ENCODE measurements at places on chromosomes 2 and 18.

DNA sequence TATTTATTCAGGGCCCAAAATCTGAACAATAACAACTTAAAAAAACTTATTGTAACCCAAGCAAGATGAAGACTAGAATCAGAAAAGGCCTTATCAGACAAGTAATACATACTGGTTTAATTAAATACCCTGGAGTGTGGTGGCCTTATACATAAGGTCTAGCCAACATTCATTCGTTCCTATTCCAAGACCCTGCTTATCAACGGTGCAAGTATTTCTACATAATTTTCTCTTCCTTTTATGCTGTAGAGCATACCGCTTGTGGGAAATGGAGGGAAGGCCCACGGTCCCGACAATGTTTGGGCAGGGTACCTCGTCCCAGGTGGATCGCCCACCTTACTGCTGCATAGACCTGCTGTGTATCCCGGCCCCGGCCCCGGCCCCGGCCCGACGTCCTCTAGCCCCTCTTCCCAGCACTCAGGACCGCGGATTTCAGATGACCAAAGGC is 708 bp downstream of the ZNF24 start:
- no peak for DNase-seq

- no peak for DNase-seq
Observed at GRCh38 chr2:24509425-24509824, 18.4 kb downstream of the NCOA1 start.

- DNase-seq, result no peak
Observed at GRCh38 chr18:61503688-61504087, 170.5 kb downstream of the CDH20 start.

GRCh38 chr2:15391751-15392150 is 169.4 kb downstream of the NBAS start:
- no peak for DNase-seq

DNA sequence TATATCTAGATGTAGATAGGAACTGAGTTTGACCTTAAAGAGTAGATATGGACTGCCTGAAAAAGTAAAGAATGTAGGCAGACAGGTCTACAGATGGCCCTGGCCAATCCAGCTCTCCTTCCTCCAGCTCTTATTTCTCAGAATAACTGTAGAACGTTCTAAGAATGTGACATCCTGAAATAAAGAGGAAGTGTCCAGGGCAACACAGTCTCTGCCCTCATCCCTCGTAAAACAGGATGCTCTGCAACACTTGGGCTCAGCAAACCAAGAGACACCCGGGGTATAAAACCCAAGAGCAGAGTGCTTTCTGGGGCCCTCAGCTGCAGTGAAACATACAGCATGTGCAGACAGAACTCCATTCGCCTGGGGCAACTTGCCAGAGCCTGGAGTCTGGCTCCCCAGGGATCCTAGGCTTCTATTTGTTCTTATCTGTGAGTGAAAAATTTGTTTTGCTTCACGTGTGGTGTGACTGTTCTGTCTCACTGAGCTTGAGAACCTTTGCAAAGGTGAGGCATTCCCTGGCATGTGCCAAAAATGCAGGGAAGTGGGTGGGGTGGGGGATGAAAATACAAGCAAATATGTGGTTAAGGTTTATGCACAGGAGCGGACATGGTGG is 401.0 kb downstream of the SETBP1 start:
- no peak for DNase-seq

GRCh38 chr2:101083613-101084012 is 67.6 kb downstream of the TBC1D8 start:
- DNase-seq, result no peak

- DNase-seq, result no peak
Observed at GRCh38 chr2:54481686-54482085, 25.6 kb downstream of the SPTBN1 start.

DNA sequence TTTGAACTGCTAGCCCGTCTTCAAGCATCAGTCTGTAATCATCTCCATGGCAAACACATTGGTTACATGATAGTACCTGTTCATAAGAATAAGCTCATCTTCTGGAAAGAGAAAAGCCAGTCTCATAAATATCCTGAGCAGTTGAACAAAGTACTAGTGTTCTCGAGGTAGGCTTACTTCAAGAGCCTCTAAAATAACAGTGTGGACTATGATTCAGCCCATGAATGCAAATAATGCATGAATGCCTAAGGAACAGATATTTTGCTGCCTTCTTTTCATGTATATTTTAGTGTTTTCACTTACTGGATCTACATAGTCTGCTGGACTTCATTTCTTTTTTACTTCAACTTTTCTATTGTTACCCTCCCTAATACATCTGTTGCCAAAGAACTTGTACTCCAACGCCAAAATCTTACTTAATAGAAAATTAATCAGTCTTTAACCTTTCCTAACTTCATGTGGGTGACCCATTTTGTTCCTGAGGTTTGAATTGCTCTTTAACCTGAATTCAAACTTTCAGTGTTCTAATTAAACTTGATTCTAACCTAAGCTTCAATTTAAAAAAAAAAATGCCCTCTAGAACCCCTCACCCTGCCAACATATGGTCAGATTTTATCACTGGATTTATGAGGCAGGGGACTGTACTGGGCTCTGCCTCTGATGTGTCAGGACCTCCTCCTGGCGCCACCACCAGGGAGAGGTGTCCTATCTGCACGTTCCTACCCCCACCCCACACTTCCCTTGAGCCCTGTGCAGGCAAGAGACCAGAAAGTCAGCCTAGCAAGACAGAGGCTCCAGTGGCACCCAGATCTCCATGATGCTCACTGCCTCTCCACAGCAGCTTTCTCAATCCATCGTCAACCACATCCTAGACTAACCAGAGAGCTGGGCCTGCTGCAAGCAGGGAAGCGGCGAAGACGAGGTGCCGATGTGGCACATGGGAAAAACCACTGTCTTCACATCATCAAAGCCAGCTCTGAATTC is 264.7 kb upstream of the ID2 start:
- DNase-seq, result no peak

DNA sequence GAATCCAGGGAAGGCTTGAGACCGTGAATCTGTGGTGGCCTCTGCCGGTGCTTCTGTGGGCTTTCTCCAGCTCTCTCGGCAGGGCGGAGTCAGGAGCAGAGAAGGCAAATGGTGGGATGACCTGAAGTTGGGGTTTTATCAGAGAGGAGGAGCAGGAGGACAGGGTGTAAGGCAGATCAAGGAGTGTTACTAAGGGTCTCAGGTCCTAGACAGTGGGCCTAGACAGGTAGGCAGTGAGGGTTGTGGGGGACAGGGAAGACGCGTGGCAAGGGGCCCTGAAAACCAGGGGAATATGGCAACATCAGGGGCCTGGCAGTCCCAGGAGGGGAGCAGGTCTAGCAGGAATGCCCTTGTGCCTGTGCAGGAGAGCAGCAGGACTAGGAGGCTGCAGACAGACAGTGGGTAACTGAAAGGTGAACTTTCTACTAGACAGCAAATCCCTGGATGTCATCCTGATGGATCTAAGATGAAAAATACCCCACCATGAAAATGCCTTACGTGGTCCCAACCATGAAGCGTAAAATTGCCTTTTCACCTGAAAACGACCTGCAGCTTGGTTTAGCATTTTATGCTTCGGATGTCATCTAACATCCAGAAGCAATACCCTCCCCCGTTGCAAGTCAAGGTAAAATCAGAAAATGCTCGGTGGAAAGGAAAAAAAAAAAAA is 42.1 kb downstream of the SRSF7 start:
- DNase-seq, result no peak

- DNase-seq, result peak; percentile 83
Observed at GRCh38 chr2:27050281-27050995, 1.0 kb upstream of the AGBL5 start.

DNA sequence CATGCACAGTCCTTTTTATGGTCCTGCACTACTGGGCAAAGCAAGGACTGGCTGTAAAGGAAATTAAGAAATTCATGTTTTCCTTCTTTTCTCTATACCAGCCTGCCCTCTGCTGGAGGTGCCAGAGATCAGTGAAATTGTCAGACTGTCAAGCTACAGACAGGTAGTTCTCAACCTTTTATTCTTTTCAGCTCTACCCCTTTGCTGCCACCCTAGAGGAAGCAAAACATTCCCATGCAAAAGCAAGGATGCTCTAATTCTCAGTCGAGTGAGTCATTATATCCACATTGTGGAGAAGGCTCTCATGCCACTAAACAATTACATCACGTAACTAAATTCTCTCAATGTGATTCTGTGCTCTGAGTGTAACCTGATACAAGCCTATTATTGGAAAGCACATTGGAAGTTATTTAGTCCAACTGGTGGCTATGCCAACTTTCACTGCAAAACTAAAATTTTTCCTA is 25.0 kb upstream of the RAPGEF4 start:
- no peak for DNase-seq

- no peak for DNase-seq
Observed at GRCh38 chr2:61959381-61960293, 54.2 kb downstream of the COMMD1 start.

DNA sequence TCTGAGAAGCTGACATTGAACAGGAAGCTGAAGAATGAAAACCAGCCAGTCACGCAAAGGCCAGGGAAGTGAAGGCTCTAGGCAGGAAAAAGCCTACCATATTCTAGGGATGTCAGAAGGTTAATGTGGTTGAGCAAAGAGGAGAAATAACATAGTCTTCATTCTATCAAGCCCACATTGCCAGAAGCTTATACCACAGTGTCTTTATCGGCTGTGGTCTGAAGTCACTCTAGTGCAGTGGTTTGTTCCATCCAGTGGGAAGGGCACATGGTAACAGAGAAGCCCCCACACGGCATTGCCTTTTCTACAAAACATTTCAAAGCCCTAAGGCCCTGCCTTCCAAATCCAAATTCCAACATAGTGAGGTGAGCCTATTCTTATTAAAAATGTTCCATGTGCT is 311.3 kb downstream of the TNS1 start:
- DNase-seq, result no peak

DNA sequence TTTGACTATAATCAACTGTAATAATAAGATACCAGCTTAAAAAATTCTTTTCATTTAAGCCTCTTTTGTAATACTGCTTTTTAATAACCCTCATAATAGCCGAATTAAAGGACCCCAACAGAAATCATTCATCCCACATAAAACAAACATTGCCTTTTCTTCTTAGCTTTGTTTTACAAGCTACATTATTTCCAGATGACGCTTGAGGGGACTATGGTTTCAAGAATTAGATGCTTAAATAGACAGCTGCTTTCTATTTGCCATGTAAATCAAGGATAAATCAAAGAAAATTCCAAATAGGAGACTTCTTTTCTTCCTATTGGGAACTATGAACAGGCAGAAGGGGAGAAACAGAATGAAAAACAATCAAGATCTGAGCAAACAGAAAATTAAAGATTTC is 200.7 kb upstream of the SMAD7 start:
- no peak for DNase-seq

DNA sequence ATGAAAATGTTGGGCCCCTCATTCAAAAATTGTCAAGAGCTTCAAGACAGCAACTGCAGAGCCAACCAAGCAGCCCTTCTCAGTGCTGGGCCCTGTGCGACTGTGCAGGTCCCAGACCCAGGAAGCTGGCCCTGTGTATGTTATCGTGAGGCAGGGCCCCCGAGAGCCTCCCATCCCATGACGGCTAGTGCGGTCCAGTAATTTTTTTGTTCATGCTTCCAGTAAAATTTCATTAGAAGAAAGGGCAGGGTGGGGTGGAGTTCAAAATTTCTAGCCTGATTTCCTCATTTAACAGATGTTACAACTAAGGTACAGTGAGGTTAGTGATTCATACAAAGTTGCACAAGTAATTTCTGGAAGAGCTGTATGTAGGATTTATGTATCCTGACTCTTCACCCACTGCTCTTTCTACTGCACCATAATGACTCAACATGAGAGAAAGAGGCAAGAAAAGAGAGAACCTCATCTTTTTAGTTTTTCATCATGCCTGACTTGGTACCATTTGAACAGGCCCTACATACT is 105.5 kb downstream of the ZEB2 start:
- no peak for DNase-seq

- no peak for DNase-seq
Observed at GRCh38 chr2:8134473-8134932, 547.4 kb upstream of the ID2 start.

DNA sequence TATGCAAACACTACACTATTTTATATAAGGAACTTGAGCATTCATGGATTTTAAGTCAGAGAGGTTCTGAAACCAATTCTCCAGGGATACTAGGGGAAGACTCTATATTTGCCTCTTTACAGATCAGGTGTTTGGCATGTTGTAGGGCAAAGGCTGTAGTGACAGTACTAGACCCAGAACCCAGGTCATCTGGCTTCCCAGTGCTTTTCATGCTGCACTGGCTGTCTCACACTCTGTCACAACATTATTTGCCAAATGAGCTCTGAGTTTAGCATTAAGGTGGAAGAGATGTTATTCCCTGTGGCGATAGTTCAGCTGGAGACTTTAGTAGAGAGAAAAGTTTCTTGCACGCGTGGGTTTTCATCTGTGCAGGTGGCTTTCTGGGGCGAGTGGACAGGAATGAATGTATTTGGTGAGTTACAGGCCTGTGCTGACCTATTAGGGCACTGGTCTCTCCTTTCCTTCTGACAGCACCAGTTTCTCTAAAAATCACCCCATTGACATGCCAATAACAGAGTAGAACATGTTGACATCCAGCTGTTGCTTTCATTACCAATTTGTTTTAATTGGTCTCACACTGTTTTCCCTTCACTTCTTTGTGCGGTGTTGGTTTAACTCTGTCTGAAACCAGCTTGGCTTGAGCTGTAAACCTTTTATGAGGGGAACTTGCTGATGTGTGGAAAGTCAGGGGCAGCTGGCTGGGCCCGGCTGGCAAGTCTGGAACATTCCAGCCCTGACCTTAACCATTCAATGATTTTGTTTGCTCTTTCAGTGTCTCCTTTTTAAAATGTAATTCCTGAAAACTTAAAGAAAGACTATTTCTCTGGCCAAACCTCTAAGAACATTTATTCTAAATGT is 643.0 kb upstream of the FAM98A start:
- DNase-seq, result no peak

DNA sequence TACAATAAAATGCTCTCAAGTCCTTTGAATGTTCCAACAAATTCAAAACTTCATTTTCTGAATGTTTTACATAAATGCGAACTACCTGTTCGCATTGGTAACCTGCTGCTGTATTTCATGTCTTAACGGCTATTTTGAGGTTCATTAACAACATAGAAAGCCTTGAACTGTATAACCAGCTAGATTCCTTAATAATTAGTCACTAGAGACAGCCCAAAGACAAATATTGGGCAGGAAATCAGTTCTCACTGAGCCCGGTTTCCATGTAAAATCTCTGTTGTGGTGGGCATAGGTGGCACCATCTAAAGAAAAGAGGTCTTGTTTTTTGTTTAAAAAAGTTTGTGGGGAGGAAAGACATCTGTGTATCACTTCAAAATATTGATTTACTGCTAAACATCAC is 29.2 kb downstream of the PDIA6 start:
- no peak for DNase-seq

GRCh38 chr2:239685965-239686364 is 285.1 kb upstream of the HDAC4 start:
- DNase-seq, result no peak

GRCh38 chr2:119383410-119384140 is 16.8 kb downstream of the DBI start:
- DNase-seq, result no peak

- no peak for DNase-seq
Observed at GRCh38 chr2:159988412-159988970, 73.9 kb downstream of the PLA2R1 start.
